Esophagus muscularis mucosa (tissue), 4 donors: ENCODE measurements at places on chromosomes 4 and X.

DNA sequence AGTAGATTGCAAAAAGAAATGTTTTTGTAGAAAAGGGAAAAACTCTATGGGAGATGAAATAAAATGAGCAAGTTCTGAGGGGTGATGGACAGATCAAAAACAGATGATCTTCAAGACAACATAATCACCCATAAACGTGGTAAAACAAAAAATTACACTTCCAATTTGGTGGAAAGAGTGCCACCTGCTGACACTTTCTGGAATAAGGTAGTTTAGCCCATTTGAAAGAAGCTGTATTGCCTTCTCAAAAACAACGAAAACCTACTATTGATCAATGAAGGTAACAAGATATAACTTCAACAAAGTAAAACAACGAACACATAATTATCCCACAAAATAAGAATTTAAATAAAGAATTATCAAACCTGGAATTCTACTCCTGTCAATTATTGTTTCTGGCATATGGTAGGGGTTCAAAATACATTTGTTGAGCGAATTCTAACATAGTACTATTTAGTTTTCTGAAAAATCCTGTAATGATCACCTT lies 2.5 kb downstream of the COQ2 start:
- no peak for DNase-seq

DNA sequence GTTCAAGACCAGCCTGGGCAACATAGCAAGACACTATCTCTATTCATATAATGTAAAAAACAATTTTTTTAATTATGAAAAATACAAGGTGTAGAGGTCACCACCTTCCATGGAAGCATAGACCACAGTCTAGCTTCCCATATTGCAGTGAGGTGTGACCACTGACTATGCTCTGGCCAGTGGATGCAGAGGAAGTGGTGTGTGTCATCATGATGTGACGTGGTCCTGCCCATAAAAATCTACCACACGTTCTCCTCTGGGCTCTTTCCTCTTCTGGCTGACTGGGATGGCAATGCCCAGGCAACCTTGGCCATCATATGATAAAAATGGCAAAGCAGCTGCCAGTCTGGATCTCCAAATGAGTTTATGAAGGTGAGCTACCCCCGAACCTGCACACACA lies 65.7 kb downstream of the RBM47 start:
- DNase-seq: no peak

- no peak for DNase-seq
Measured at GRCh38 chr4:1463088-1463926, 57.1 kb upstream of the NKX1-1 start.

- DNase-seq: no peak
Measured at GRCh38 chrX:129461801-129462456, 61.4 kb downstream of the SMARCA1 start.

DNA sequence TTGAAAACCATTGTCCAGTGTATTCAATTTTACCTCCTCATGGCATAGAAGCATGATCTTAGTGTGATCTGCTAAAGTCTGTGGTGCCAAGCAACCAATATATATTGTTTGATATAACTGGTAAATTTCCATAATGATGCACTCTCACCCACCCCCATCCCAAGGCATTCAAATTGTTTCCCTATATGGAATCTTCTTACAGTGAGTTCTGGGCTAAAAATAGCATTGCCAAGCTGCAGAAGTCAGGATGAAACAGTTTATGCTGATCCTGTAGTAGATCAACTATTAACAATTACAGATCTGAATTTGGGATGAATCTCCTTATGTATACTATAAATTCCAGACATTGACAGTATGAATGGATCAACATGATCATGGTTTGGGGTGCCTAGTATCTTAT lies 20.9 kb downstream of the FGF13 start:
- DNase-seq: no peak

- no peak for DNase-seq
Measured at GRCh38 chr4:101417046-101417445, 69.7 kb upstream of the PPP3CA start.

GRCh38 chrX:132714913-132715312 lies 226.1 kb upstream of the MBNL3 start:
- no peak for DNase-seq

DNA sequence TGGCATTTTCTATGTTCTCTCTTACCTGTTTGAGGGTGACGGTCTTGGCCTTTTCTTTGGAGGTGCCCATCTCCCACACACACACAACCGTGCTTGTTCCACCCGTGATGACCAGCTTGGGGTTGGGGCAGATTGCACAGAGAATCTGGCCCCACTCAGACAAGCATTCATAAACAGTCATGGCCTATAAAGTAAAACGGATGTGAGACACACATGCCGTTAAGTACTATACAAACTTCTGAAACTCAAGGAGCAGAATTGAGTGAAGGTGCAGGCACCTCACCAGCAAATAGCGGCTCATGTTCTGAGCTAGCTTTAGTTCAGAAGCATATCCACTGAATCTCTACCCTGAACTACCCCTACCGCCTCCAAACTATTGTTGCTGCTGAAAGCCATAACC lies 107.6 kb downstream of the CDS1 start:
- no peak for DNase-seq

GRCh38 chrX:122777766-122778165 lies 406.3 kb upstream of the GRIA3 start:
- DNase-seq: no peak

DNA sequence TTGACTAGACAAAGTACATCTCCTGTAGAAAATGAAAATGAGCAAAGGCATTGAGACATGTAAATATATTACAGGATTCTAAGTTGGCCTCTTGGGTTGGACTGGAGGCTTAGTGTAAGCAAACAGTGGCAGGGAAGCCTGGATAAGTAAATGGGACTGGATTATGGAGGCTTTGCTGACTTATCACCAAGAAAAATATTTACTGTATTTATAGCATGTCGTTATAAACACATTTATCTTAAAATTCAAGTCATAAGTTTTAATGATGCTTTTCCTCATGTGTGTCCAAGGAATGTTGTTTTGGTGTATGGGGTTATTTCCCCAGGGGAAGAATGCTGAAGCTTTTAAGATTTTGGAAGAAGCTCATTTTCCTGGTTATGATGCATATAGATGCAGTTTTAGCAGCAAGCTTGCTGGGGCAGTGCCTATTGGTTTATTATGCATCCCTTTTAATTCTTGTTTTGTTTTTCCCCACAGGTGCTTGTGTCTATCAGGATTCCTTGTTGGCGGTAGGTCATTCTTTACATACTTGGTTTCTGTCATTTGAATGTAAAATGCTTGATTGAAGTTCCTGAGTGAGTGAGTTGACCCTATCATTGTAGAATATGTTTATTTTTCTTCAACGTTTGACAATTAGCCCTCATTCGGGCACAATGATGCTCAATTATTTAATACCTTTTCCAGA lies 8.5 kb downstream of the FRAS1 start:
- DNase-seq: no peak

DNA sequence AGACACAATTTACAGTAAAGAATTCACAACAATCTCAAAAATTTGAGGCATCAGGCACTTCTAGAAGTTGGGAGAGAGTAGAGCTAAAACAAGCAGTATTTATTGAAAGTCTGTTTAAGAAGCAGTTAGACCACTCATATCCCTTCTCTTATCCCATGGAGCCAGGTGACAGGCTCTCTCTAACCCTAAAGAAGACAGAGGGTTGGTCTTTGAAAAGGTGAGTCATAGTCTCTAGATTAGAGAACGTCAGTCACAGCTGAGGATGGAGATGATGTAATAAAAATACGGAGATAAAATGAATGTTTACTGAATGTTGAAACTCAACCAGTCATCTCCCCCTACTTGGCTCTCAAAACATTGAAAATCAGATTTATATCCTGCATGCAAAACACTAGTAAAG lies 223.8 kb downstream of the CHIC2 start:
- DNase-seq: no peak

GRCh38 chr4:6340446-6341015 lies 70.9 kb downstream of the WFS1 start:
- no peak for DNase-seq

- no peak for DNase-seq
Measured at GRCh38 chr4:136412708-136413107, 1119.6 kb downstream of the PCDH18 start.

DNA sequence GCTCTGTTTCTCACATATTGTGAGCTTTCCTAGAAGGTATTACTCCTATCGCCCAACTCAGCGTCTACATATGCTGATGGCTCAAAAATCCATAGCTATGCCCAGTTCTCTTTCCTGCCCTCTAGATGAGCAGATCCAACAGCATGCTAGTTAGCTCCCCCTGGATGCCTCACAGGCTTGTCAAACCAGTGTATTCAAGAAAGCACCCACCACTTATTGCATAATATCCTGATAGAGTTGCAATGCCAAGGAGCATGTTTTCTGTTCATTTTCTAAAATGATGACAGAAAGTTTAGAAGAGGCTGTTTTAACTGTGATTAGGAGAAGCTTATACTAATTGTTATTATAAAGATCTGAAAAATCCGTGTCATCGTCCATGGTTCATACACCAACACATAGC lies 1.9 kb upstream of the PACRGL start:
- DNase-seq: no peak

GRCh38 chr4:79979785-79980437 lies 93.1 kb downstream of the ANTXR2 start:
- no peak for DNase-seq

DNA sequence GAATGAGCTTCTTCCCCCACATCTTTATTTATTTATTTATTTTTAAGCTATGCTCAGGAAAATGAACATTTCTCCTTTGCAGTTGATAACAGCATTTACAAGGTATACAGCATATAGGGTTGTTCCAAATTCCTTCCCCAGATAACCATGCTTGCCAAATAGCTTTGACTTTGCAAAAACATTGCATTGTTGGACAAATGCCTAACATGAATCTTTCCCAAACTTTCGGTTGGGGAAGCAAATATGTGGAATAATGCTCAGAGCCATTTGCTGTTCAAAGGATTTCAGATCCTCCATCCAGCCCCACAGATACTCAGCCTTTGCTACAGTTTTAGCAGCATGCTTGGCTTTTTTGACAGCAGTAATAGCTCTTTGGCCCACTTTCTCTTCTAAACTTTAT lies 127.2 kb upstream of the AGA start:
- no peak for DNase-seq

DNA sequence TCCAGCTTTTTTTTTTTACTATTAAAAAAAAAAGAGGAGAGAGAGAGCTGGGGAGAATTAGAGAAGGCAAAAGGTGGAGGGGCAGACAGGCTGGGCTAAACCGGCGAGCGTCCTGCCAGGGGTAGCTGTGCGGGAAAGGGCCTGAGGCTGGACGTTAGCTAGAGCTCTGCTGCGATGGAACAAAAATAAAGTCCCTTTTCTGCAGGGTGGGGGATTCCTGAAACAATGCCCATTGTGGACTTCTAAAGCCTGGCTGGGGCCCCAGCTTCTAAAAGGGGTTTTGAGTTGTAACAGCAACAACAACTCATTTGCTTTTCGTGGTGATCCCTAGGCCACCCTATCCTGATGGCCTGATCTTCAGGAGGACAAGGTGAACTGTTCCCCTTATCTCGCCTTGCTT lies 311.7 kb downstream of the FBXW7 start:
- DNase-seq: peak; percentile 55

GRCh38 chrX:50211510-50211909 lies 6.9 kb downstream of the CCNB3 start:
- DNase-seq: no peak

DNA sequence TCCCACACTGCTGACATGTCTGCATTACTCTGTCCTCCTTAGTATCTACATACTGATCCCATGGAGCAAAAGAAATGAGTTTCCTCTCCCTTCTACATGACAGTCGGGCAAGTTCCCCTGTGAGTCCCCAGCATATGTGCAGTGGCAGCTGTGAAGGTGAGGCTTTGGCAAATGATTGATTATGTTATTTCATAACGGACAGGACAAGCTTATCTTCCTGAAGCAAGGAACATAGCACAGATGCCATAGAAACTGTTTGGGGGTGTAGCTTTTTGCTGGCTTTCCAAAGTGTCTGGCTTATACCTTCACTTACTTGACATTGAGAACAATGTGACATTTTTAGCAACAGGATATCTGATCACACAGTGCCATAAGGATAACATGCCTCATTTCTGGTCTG lies 136.8 kb upstream of the PDLIM3 start:
- DNase-seq: no peak

- no peak for DNase-seq
Measured at GRCh38 chrX:132401935-132402334, 86.9 kb downstream of the MBNL3 start.

DNA sequence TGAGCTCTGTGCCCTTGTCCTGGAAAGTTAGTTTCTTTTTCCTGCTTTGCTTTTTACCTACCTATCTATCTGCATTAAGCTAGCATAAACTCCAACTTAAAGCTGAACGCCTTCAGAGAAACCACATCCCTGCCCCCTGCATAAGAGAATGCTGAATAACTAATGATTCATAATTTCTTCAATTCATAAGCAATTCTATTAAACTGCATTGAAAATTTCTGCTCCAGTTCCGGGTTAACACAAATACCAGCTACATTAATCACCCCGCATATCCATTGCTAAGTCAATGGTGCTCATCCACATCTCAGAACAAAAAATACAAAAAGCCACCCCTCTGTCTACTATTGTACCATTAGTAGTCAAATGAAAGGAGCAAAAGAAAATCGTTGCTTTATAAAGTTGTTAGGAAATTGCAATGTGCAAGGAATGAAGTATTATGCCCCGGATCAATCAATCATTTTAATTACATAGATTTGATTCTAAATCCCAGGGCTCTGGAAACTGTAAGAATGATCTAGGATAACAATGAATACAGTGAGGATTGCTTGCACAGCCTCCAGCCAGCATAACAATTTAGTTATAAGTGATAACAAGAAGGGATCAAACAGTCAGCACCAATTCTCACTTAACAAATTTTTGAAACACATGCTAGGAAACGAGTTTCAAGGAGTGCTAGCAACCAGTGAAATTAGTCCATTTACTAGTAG lies 106.8 kb downstream of the ELOVL6 start:
- DNase-seq: no peak
